ENCODE measurements at places on chromosomes 4 and X. TPM values are rescaled to one million over a fixed set of nuclear protein-coding genes. Genes with fewer than 3 reads are reported as not detected.

Gene RAB41
- not detected for total RNA-seq

Gene ZNF518B
- total RNA-seq: 24.2 TPM

Gene TRAM1L1
- 0.47 TPM for total RNA-seq

Gene GAGE12G
- not detected for total RNA-seq

Gene KLHL4
- total RNA-seq: 1.1 TPM

Gene PPP4R3C
- total RNA-seq: not detected

Gene KIAA1210
- total RNA-seq: 0.03 TPM

Gene CENPVL2
- total RNA-seq: not detected

Gene CTAG1A
- not detected for total RNA-seq

Gene KCNE5
- total RNA-seq: 0.38 TPM

Gene KIT
- 2.3 TPM for total RNA-seq

Gene GRID2
- 1.1 TPM for total RNA-seq

Gene ADAM29
- total RNA-seq: not detected

Gene ZDHHC15
- 3.2 TPM for total RNA-seq

Gene OTUD6A
- not detected for total RNA-seq

Gene TMEM35A
- total RNA-seq: not detected

Gene ZNF711
- total RNA-seq: 5.4 TPM

Gene SERTM2
- total RNA-seq: not detected

Gene BTC
- 0.35 TPM for total RNA-seq

Gene ADAMTS3
- total RNA-seq: 1.2 TPM

Gene SLC2A9
- total RNA-seq: 12.4 TPM

Gene GPR50
- total RNA-seq: not detected

Gene TEC
- total RNA-seq: 1.8 TPM

Gene BEX1
- 8.9 TPM for total RNA-seq

Gene RRH
- total RNA-seq: not detected

Gene MAGEA9B
- not detected for total RNA-seq

Gene SLC16A2
- total RNA-seq: 9.1 TPM

Gene IL2
- total RNA-seq: not detected

Gene ZFYVE28
- total RNA-seq: 5.2 TPM

Gene SPANXC
- total RNA-seq: not detected

Gene DOK7
- total RNA-seq: 21.5 TPM

Gene WDR19
- 11.6 TPM for total RNA-seq

Gene MAGEA3
- not detected for total RNA-seq

Gene MSANTD1
- 0.42 TPM for total RNA-seq

Gene PSMD10
- total RNA-seq: 23.8 TPM

Gene CHIC1
- 12.9 TPM for total RNA-seq

Gene SLC7A11
- total RNA-seq: 4.7 TPM

Gene IL2RG
- total RNA-seq: 1.8 TPM

Gene TMEM131L
- total RNA-seq: 8.1 TPM

Gene GLUD2
- total RNA-seq: 1.9 TPM

Gene MAGEB4
- total RNA-seq: not detected

All from left cardiac atrium (tissue), 4 donors.